ENCODE measurements at places on chromosomes 6 and 20. TPM values are rescaled to one million over a fixed set of nuclear protein-coding genes. Genes with fewer than 3 reads are reported as not detected.

- no peaks in the 10 kb centered on the region for H3K36me3 ChIP-seq
- no peak overlapping the region for H3K27ac ChIP-seq
- H3K4me3 ChIP-seq: no peak overlapping the region
Observed at GRCh38 chr6:37207903-37208456, 38.0 kb downstream of the PIM1 start.

DNA sequence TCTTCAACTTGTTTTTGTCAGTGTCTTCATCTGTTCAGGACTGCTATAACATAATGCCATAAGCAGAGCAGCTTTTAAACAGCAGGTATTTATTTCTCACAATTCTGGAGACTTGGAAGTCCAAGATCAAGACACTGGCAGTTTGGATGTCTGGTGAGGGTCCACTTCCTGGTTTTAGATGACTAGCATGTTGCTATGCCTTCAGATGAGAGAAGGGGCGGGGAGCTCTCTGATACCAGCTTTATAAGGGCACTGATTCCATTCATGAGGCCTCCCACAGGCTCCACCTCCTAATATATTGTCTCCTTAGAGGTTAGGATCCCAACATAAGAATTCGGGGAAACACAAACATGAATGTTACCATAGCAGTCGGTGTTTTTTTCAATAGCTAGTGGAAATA is 52.9 kb downstream of the FAM83B start:
- no peak for DNase-seq
- peaks cover 4% of the 10 kb centered on the region for H3K4me1 ChIP-seq
- no peak overlapping the region for H3K27ac ChIP-seq
- H3K27me3 ChIP-seq: no peaks in the 10 kb centered on the region

- H3K36me3 ChIP-seq: no peaks in the 10 kb centered on the region
- H3K27ac ChIP-seq: peak overlapping the region; percentile 85
- peak overlapping the region; percentile 81 for H3K4me3 ChIP-seq
- DNase-seq: peak; percentile 94
- H3K27me3 ChIP-seq: no peaks in the 10 kb centered on the region
- peaks cover 12% of the 10 kb centered on the region for H3K4me1 ChIP-seq
Observed at GRCh38 chr6:27809939-27810767, 102.0 kb downstream of the OR2B2 start.

GRCh38 chr6:11917951-11918738 is 94.0 kb upstream of the HIVEP1 start:
- no peak for DNase-seq
- no peak overlapping the region for H3K4me3 ChIP-seq
- no peaks in the 10 kb centered on the region for H3K27me3 ChIP-seq
- H3K36me3 ChIP-seq: no peaks in the 10 kb centered on the region
- H3K27ac ChIP-seq: no peak overlapping the region

- no peak overlapping the region for H3K4me3 ChIP-seq
- no peak for DNase-seq
- no peak overlapping the region for H3K27ac ChIP-seq
Observed at GRCh38 chr20:40016392-40016791, 672.6 kb downstream of the MAFB start.

- no peaks in the 10 kb centered on the region for H3K4me1 ChIP-seq
- H3K36me3 ChIP-seq: no peaks in the 10 kb centered on the region
- no peak overlapping the region for H3K4me3 ChIP-seq
- no peaks in the 10 kb centered on the region for H3K27me3 ChIP-seq
Observed at GRCh38 chr6:1786455-1787453, 177.0 kb downstream of the FOXC1 start.

DNA sequence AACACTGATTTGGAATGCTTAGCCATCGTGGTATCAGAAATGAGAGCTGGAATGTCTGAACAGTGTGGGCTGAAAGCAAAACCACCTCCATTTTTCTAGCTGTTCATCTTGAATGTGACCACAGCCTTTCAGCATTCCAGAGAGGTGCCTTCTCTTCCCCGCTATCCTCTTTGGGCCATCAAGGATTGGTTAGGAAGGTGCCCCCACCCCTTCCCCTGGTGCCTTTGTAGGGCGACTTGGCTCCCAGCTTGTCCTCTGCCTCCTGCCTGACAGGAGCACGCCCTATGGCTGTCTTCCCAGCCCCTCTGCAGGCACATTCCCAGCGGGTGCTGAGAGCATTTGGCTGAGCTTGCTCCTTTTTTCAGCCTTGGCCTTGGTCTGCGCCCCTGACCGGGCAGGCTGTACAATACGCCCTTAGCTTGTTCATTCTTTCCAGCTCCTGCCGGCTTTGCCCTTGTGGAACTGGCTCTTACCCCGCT is 97.5 kb downstream of the ARMC2 start:
- H3K4me1 ChIP-seq: peaks cover 9% of the 10 kb centered on the region
- H3K4me3 ChIP-seq: no peak overlapping the region
- H3K27ac ChIP-seq: no peak overlapping the region
- DNase-seq: peak; percentile 26
- no peaks in the 10 kb centered on the region for H3K36me3 ChIP-seq
- H3K27me3 ChIP-seq: no peaks in the 10 kb centered on the region

The CRISP2 gene
- total RNA-seq: 0.50 TPM

The PRDM13 gene
- 0.10 TPM for total RNA-seq

The MLIP gene
- total RNA-seq: not detected
